Activated T-helper 9 cell treated with anti-CD3 and anti-CD28 coated beads, Interleukin-2, amount 50 U/mL, for 16 hours (primary cell): ENCODE measurements at places on chromosomes 16 and 17.

DNA sequence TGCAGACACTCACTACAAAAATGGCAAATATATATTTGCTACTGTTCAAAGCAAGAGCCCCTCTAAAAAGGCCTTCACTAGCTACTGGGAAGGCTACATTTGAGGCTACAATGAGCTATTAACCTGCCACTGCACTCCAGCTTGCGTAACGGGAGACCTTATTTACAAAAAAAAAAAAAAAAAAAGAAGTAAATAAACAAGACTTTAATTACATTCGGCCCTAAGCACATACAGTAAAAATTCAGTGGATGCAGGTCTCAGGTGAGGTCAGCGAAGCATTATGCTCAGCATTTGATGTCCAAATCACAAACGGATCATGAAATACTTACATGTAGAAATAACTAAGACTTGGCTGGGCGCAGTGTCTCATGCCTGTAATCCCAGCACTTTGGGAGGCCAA, 26.7 kb upstream of the LCMT1 start:
- no peak for DNase-seq

DNA sequence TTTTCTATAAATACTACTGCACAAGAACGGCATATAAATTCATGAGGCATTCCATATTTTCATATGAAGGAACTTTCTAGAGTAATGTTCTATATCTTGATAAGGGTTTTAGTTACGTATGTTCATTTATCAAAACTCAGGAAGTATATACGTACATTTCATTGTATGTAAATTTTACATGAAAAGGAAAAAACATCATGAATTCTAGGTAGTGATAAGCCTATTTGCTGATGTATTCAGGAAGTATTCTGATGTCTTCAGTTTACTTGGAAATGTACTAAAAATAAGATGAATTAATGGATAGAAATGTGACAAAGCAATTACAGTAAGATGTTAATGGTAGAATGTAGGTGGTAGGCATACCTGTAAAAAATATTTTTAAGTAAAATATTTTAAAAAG, 4.7 kb downstream of the DGKE start:
- no peak for DNase-seq

DNA sequence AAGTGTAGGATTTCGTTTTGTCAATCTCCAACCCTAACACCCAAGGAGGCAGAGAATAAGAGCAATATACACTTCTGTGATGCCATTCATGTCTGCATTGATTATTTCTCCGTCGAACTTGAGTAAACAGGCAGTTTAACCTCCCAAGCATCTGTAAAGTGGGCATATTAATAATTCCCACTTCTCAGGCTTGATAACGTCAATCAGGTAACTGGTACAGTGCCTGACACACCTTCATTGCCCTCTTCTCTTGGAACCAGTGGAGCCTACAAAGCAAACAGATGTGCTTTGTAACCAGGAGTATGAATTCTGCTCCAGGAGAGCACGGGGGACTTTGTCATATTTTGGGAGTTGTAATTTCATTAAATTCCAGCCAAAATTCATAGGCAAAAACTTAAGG, 32.5 kb upstream of the PLCG2 start:
- no peak for DNase-seq

DNA sequence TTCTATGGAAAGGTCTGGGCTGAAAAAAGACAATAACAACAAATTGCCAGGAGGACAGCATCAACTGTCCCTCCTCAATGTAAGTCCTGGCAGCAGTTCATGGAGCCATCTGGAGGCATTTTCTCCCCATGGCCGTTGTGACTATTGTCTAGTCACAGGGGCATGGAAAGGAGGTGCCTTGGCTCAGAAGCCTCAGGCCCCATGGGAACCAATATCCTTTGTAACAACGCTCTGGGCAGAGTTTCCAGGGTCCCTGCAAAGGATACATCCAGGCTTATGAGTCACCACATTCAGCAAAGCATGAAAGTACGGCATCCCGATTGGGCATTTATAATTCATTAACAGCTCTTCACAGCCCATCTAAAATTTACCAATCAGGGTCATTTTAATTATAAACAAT, 85.2 kb downstream of the GLG1 start:
- no peak for DNase-seq

DNA sequence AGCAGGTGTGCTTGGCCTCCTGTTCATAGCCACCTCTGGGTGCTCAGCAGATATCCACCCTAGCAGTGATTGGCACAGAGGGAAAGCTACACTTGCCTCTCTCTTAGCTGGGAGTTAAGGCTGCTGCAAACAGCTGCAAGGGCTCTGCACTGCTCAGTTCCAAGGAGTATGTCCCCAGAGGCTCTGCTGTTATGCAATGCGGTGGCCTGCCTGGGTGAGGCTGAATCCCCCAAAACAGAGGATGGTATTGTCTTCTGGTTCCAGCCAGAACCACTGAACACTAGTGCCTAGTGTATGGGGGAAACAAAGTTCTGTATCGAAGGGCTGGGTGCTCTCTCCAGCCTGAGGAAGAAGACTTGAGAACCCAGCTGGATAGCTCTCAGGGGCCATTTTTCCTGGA, 16.8 kb downstream of the TMEM94 start:
- no peak for DNase-seq

DNA sequence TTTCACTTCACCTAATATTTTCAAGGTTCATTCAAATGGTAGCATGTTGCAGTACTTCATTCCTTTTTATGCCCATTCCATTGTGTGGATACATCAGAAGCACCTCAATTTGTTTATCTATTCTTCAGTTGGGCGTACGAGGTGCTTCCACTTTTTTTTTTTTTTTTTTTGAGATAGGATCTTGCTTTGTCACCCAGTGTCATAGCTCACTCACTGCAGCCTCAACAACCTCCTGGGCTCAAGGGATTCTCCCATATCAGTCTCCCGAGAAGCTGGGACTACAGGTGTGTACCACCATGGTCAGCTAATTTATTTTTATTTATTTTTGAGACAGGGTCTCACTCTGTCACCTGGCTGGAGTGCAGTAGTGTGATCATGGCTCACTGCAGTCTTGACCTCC, 22.5 kb upstream of the SPNS3 start:
- DNase-seq, result no peak
